Kidney epithelial cell (primary cell): ENCODE measurements at places on chromosomes 3 and 15. TPM values are rescaled to one million over a fixed set of nuclear protein-coding genes. Genes with fewer than 3 reads are reported as not detected.

The ERICH6 gene
- total RNA-seq = 0.07 TPM in 1 of 2 replicates, not detected in the other

The SELENOT gene
- total RNA-seq = 109 and 135 TPM in 2 replicates

The OSBPL10 gene
- 20.1 and 37.4 TPM in 2 replicates for total RNA-seq

The CELSR3 gene
- total RNA-seq = 5.2 and 5.6 TPM in 2 replicates

The PP2D1 gene
- not detected in 2 replicates for total RNA-seq

The DPPA4 gene
- total RNA-seq = not detected in 2 replicates

The AMT gene
- total RNA-seq = 4.9 and 6.6 TPM in 2 replicates

The TNNC1 gene
- 1.4 and 5.7 TPM in 2 replicates for total RNA-seq
